GF-D8 (cell line): ENCODE measurements at places on chromosomes 2 and 18.

DNA sequence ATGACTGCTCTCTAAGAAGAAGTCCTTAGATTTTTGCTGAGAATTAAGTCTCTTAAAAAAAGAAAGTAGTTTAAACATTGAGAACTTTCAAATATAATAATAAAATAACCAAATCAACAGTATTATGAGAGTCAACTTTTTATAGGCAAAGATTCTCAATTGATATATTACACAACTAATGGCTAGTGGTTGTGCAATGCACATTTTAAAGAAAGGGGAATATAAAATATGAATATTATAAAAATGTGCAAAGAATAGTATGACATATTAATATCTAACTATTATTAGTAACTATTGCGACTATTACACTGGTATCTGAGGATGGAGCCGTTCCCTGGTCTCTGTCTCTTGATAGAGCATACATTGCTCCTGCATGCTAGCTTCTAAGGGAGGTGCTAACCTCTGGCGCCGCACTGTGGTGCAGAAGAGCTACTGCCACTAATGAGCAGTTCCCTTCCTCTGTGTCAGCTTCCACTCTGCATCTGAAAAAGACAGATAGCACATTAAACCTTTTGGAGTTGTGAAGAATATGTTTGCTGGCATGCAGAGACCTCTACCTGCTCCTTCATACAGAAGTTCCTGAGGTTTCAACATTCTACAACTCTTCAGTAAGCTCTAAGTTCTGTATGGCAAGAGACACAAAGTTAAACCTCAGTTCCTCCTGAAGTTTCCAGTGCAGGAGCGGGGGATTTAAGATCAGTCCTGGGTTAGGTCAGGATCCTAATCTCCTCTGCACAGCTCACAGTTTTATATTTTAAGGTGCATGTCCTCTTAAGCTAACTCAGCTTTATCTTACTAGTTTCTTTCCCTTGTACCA lies 3.5 kb upstream of the SLC9A2 start:
- peak; percentile 11 for DNase-seq

DNA sequence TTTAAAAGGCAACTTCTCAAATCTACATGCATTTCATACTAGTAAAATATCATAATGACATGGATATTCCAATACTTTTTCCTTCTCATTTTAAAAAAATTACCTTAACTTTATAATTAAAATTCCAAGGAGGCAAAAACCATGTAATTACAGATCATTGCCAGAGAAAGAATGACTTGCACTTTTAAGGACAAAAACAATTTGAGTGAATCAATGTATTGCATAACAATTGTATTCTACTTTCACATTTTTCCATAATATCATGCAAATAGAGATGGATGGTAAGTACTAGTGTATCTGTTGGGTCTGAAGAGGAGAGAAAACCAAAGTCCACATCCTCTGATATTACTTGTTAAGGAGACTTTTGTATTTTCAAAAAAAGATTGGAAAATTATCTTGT lies 89.5 kb upstream of the NCK2 start:
- DNase-seq = no peak

- DNase-seq = no peak
These were observed 41.0 kb upstream of the ASAP2 start for GRCh38 chr2:9165625-9166024.

DNA sequence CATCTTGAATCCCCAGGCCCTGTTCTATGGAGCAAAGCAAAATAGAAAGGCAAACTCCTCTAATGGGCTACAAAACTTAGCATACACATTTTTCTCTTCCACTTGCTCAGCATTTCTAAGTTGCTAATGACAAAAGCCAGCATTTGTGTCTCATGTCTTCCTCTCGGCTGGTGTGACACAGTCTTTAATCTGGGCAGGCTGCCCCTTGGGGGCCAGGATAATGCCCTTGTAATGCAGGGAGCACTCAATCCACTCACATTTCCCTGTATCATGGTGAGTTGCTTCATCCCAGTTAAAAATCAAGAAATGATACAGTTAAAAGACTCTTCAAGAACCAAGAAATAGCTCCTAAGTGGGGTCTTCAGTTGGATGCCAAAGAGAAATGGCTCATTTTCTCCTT lies 109.1 kb upstream of the FBXO11 start:
- no peak for DNase-seq

DNA sequence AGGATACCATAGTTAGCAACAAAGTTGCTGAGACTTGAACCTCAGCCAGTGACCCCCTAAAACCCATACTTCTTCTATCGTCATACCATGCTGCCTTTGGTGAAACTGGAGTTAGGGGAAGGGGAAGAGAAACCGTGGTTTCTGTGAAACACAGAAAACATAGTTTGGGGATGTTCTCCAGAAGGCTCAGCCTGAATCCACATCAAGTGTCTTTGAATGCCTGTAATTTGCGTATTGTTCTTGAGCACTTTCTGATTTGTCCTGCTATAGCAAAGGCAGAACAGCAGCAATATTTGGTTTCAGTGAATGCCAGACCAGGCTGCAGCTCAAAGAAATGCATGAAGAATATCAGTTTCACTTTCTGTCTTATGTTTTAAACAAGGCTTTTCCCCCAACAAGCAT lies 258.7 kb downstream of the TTC32 start:
- no peak for DNase-seq

GRCh38 chr2:237092920-237093781 lies 7.5 kb downstream of the COPS8 start:
- DNase-seq = no peak

- DNase-seq = no peak
These were observed 56.9 kb upstream of the ACVR1C start for GRCh38 chr2:157685572-157685971.

- no peak for DNase-seq
These were observed 13.2 kb downstream of the SH2D6 start for GRCh38 chr2:85431570-85432205.

- no peak for DNase-seq
These were observed 186.8 kb downstream of the KCNS3 start for GRCh38 chr2:18065249-18065648.

- no peak for DNase-seq
These were observed 463.3 kb downstream of the STK39 start for GRCh38 chr2:167784084-167784425.

GRCh38 chr2:201127152-201127511 lies 11.2 kb downstream of the CFLAR start:
- DNase-seq = no peak

DNA sequence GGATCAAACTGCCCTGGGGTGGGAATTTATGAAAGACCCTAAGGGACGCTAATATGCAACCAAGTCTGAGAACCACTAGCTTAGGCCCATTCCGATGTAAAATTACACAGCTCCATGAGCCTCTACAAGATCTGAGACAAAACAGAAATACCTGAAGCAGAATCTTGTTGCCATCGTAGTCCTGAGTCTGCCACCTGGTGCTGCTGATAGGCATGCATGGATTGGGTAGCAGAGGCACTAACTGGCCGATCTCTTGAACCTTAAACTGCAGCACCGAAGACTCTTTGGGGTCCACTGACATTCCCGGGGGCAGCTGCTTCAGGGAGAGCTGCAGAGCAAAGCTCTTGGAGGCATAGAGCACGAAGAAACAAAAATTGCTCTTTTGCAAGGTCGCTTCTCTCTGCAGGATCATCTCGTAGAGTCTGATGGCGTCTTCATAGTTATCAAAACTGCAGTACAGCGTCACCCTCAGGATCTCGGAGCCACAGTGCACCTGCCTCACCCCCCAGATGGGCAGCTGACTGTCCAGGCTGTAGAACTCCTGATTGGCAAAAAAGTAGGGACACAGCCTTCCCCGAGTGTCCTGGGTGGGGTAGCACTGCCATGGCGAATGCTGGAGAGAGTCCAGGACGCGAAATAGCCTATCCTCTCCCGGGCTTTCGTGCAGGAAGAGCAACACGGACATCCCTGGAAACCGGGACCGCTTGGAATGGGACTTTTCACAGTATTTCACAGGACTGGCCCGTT lies 848 bp downstream of the FAM124B start:
- no peak for DNase-seq

DNA sequence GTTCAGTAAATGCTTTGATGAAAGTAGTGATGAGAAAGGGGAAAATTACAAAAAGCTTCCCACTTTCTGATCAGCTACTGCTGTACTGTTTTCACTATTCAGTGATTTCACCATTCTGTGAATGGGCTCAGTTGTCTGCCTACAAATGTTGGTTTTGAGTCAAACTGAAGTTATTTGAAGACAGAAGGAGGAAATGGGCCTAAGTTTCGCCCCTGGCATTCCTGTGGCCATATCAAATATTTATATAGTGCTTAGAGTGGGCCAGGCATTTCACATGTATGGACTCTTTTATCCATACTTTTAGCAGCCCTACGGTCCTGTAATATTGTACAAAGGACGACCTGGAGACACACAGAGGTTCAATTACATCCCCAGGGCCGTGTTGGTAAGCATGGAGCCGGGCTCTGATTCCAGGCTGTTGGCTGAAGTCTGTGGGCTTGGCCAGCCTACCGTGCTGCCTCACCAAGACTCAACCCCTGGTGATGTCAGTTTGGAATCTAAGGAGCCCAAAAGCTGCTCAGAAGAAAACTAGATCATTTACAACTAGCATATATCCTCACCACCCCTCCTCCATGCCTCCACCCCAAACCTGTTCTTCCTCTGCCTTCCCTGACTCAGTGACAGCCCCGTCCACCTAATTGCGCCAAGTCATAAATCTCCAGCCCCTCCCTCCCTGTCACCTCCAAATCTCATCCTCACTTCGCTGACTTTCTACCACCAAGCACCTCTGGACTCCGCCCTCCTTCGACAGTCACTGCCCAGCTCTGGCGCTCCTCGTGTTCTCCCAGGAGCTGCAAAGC lies 10.1 kb upstream of the GRHL1 start:
- DNase-seq = no peak

GRCh38 chr18:47979611-47980200 lies 49.2 kb upstream of the SMAD2 start:
- no peak for DNase-seq

- no peak for DNase-seq
These were observed 42.0 kb downstream of the MCFD2 start for GRCh38 chr2:46873604-46874068.

DNA sequence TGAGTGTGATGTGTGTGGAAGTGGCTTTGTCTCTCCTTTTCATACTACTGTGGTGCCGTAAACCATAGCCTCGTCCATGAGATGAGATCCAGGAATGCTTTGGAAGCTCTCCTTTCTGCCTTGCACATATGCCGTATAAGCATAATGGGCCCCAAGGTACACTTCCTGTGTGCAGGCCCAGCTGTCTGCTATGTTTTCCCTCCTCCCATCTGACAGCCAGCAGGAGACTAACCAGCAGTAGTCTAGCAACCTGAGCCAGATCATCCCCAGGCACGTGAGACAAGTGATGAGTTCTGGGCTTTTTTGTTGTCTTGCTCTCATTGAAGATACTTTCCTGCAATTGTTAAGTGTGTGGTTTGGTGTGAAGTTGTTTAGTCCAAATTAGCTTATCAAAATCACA lies 555.5 kb upstream of the LRRTM4 start:
- no peak for DNase-seq

DNA sequence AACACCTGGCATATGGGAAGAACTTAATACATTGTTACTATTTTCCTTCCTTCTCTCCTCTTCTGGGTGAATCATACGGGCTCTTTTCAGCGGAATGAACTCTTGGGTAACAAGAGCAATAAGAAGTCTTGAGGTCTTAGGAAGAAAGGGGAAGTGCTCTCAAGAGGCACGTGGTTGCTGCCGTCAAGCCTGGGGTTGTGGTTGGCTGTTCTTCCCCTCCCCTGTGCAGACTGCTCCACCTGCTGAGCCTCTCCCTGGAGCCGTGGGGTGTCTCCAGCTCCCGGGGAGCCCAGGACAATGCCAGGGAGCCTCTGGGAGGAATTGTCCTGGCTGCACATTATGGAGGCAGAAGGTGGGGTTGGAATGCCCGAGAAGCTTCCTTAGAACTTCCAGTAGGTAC lies 19.4 kb downstream of the TOGARAM2 start:
- peak; percentile 96 for DNase-seq

- no peak for DNase-seq
These were observed 29.4 kb upstream of the ASNSD1 start for GRCh38 chr2:189631849-189632248.

GRCh38 chr2:165436559-165436958 lies 32.9 kb upstream of the CSRNP3 start:
- DNase-seq = no peak

DNA sequence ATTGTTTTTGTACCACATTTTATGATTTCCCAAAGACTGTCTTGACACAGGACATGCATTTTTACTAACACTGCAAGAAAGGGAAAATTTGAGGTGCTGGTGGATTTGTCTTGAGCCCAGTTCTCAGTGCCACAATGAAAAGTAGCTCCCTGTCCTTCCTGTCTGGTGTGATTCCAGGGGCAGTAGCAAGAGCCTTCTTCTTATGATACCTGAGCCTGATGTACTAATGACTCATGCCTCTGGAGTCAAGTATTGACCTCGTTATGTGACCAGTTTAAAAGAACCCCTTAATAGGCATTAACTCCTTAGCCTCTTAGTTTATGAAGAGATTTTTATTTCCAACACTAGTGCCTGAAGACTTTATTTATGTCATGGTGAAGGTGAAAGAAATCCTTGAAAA lies 728.6 kb downstream of the SLC4A3 start:
- no peak for DNase-seq

DNA sequence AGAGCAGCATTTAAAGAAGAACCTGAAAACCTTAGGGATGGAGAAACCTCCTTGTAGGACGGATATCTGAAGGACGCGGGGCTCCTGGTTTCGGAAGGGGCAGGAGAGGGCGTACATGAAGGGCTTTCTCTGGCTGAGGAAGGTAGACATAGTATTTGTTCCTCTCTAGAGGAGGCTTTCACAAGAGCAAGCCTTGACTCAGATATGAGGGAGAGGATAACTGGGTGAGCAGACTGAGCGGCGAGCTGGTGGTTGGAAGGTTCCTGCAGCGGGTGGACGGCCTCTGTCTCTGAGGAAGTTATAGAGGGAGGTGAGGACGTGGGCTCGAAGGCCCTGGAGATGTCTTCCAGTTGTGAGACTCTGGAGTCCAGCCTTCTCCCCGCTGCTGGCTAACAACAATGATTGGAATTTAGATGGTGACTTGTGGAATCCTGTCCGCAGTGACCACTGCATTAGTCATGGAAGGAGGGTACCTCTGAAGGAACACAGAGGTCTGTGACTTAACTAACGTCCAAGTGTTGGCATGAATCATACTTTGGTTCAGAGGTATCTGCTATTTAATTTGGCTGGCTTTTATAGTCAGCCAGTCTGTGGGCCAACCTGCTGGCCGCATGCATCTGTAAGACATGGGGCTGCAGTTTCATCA lies 80.9 kb downstream of the ASAP2 start:
- no peak for DNase-seq

DNA sequence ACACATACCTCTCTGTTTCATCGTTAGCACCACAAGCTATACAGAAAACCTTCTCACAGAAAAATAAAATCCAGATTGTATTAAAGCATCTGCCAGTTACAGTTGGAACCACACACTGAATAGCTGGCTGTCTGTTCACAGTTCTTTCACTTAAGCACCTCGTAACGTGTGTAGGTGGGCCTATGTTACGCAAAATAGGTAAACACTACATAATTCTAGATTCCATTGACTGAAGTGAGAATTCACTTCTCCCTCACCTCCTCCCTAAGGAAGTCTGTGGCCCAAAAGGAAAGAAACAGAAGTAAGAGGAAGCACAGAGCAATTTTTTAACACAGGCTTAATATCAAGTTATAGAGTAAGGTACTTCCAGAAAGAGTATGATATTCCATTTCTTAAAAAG lies 24.9 kb downstream of the PELI1 start:
- no peak for DNase-seq

GRCh38 chr2:81645745-81646301 lies 1341.3 kb upstream of the LRRTM1 start:
- DNase-seq = peak; percentile 32

- no peak for DNase-seq
These were observed 67.6 kb downstream of the ARL4C start for GRCh38 chr2:234429265-234429664.

GRCh38 chr2:176135035-176135440 lies 5.5 kb downstream of the HOXD8 start:
- no peak for DNase-seq

- no peak for DNase-seq
These were observed 120.7 kb downstream of the PLA2R1 start for GRCh38 chr2:159941729-159942128.
